Astrocyte (in vitro differentiated cells and primary cell): ENCODE measurements at places on chromosomes 3 and 15.
A peak's percentile ranks its signal among the peaks of the same experiment; 100 is the strongest.

DNA sequence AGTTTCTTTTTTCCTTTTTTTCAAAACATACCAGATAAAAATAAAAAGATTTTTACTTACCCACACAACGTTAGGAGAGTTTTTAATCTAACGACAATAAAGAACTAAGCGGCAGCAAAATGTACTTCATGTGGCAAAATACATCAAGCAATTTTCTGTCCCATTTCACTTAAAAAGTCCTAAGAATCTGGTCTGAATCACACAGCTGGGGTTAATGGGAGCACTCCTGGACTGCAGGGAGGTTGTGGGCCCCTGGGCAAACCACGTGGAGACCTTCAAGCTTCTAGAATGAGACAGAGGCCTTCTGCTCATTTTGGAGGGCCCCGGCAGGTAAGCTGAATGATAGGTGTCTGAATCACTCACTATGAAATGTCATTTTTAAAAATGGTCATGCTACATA lies 193.8 kb downstream of the RORA start:
- peak overlapping the region; percentile 33 for H3K27ac ChIP-seq
- H3K4me1 ChIP-seq: peaks cover 11% of the 10 kb centered on the region
- no peak overlapping the region for H3K4me3 ChIP-seq
- peak; percentile 39 for DNase-seq
- H3K36me3 ChIP-seq: no peaks in the 10 kb centered on the region
- no peaks in the 10 kb centered on the region for H3K27me3 ChIP-seq

DNA sequence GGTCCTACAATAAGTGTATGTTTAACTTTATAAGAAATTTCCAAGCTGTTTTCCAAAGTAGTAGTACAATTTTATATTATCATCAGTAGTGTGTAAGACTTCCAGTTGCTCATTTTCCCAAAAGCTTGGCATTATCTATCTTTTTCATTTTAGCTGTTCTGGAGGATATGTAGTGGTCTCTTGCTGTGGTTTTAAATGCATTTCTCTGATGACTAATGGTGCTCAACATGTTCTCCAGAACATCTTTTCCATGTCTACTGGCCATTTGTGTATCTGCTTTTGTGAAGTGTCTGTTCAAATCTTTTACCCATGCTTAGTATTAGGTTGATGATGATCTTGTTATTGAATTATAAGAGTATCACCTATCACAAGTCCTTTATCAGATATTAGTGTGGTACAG lies 13.3 kb downstream of the BCL2A1 start:
- H3K4me1 ChIP-seq: no peaks in the 10 kb centered on the region
- no peak overlapping the region for H3K27ac ChIP-seq
- H3K27me3 ChIP-seq: no peaks in the 10 kb centered on the region
- no peaks in the 10 kb centered on the region for H3K36me3 ChIP-seq

DNA sequence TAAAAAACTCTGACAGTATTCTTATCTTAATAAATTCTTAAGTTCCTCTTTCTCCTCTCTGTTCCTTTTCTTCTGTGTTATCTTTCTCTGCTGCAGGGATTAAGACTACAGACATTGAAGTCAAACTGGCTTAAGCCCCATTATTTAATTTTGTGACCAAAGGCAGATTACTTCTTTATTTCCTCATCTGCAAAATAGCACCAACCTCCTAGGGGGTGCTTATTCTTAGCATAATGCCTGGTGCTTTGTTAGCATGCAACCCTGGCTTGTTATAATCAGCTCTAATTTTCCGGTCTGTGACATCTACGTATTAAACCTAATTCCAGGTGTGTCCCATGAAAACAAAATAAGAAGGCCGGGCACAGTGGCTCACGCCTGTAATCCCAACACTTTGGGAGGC lies 23.8 kb downstream of the SEMA6D start:
- DNase-seq: no peak

GRCh38 chr3:66839508-66839907 lies 158.6 kb upstream of the KBTBD8 start:
- no peak overlapping the region for H3K27ac ChIP-seq
- H3K36me3 ChIP-seq: no peaks in the 10 kb centered on the region
- DNase-seq: no peak
- no peaks in the 10 kb centered on the region for H3K27me3 ChIP-seq
- H3K4me3 ChIP-seq: no peak overlapping the region

GRCh38 chr3:196440696-196441095 lies 8.5 kb upstream of the UBXN7 start:
- peaks cover 5% of the 10 kb centered on the region for H3K4me1 ChIP-seq
- H3K4me3 ChIP-seq: no peak overlapping the region
- H3K36me3 ChIP-seq: no peaks in the 10 kb centered on the region
- no peak overlapping the region for H3K27ac ChIP-seq

DNA sequence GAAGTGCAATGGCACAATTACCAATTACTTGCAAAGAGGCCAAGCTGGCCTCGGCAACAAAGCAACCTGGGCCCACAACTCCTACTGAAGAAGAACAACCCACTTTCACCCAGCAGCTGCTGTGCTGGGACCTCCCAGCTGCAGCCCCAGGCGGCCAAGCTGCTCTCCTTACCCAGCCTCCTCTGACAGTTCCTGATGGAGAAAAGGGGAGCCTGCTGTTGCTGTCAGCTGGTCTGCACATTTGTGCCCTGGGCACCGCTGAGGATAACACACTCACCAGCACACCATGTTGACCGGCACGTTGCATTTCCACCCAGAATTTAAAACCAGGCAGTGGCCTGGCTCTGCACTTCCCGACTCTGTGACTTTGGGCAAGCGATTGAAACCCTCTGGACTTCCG lies 33.6 kb downstream of the SSUH2 start:
- DNase-seq: no peak
- H3K36me3 ChIP-seq: no peaks in the 10 kb centered on the region
- no peak overlapping the region for H3K27ac ChIP-seq
- H3K4me1 ChIP-seq: peaks cover 9% of the 10 kb centered on the region

DNA sequence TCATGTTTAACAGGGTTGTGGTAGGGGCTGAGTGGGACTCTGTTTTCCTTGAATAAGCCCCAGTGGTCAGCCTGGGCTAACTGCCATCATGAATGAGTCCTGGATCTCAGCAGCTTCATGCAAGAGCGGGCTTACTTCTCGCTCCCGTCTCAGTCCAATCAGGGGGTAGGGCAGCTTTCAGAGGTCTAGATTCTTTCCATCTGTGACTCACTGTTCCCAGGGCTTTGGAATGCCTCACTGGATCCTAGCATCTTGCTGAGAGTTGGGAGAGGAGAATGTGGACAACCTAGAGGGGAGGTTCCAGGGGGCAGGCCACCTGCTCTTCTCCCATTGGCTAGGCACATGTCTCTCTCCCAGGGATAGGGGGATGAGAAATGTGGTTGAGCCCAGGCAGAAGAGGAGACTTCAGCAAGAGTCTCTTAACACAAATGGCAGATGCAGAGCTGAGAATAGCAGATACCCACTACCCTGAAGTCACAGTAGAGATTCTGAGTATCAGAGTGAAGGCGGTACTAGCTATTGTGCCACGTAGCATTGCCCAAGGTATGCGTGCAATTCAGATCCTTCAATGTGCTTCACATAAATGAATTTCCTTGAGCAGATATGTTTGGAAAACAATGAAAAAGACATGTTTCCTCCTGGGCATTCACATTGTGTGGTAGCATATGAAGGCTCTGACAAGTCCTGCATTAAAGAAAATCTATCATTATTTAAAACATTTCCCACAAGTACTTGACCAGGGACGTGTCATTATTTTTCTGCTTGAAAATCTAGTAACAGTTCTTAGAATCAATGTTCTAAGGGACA lies 257.7 kb upstream of the PROK2 start:
- H3K36me3 ChIP-seq: no peaks in the 10 kb centered on the region
- no peak overlapping the region for H3K27ac ChIP-seq
- H3K27me3 ChIP-seq: peaks cover 25% of the 10 kb centered on the region
- peak; percentile 93 for DNase-seq
- H3K4me3 ChIP-seq: no peak overlapping the region

DNA sequence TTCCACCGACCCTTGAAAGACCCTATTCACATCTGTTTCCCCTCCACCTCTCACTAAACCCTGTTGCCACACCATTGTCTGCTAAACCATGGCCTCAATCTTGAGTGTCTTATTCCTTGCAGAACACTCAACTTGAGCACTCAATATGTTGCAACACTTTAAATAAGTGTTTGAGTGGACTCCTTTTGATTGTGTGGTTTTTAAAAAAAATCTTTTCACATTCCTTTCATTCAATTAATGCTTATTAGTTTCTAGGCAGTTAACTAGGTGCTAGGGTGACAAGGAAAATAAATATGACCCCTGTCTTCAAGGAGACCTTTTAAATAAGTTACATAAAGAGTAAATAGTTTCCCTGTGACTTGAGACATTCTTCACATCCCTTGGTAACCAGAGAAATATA lies 13.3 kb upstream of the HHLA2 start:
- no peak overlapping the region for H3K4me3 ChIP-seq
- DNase-seq: peak; percentile 54
- no peaks in the 10 kb centered on the region for H3K27me3 ChIP-seq

DNA sequence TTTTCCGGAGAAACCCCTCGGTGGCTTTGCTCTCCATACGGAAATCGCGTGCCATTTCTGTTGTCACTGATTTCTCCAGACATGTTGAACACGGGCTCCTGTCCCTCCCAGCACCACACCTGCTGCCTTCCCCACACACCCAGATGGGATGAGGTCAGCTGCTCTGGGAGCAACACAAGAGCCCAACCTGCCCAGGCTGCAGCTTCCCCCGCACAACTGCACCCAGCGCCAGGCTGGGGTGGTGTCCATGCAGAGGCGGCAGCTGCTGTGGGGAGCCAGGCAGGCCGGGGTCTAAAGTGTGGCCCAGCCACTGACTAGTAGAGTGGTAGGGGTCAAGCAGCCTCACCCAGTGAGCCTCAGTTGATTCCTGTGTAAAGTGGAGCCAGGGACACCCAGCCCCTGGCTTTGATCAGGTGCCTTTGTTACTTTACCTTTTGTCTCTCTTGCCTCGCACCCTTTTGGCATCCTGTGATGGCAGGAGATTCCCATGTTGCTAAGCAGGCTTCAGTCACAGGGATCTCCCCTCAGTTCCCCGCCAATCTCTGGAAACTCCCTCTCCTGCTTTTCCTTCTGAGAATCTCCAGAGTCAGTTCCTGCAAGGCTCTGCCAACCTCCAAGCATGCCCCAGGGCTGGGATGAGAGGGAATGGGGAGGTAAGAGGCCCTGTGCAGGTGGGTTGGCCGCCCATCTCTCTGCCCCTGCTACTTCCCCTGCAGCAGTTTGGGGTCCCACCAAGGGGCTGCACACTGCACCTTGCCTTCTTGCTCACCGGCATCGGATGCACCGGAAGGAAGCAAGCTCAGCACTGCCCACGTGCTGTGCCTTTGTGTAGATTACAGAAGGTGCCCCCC lies 91.8 kb upstream of the ALDH1A3 start:
- H3K4me1 ChIP-seq: no peaks in the 10 kb centered on the region
- H3K27ac ChIP-seq: no peak overlapping the region
- no peaks in the 10 kb centered on the region for H3K36me3 ChIP-seq
- no peak overlapping the region for H3K4me3 ChIP-seq
- DNase-seq: no peak

DNA sequence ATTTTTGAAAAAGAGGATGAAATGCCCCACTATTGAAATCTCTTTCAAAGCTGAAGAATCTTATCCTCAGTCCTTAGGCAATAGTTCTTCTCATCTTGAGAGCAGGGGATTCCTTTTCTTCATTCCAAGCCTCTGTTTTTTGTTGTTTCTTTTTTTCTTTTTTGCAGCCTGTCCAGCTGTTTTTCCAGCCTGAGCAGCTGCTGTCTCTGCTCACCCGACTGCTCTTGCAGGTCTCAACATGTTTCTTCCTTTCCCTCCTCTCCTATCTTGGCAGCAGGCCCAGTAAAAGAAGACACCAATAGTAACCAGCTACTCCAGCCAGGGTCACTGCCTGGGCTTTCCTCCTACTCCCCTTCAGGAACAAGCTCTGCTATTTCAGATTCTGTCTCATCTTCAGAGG lies 23.8 kb downstream of the MEX3B start:
- DNase-seq: peak; percentile 11
- no peaks in the 10 kb centered on the region for H3K27me3 ChIP-seq
- no peaks in the 10 kb centered on the region for H3K4me1 ChIP-seq
- no peak overlapping the region for H3K27ac ChIP-seq
